T-cell (primary cell): ENCODE measurements at places on chromosomes 12 and 14.

DNA sequence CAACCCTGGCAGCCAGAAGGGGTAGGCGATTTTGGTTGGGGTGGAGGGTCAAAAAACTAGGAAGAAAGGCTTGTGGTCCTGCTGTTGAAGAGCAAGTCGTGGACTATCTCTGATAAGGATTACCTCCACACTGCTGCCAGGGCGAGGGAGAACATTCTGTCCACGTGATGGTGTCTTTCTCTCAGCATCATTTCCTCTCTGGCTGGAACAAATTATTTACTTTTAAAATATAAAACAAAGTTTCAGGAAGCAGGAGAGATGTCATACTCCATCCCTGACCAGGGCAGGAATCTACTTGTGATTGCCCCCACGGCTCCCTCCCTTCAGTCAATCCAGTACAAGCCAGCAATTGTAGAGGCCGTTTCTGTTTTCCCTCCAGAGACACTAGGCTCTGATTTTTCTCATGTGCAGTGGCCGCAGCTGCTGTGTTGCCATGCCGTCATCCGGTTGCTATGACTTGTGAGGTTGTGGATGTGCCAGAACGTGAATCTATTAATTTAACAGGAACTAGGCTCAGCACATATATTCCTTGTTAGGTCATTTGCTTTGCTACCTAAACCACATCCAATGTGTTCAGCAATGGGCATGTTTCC is 61.5 kb upstream of the PTGR2 start:
- peaks cover 30% of the 10 kb centered on the region for H3K4me1 ChIP-seq
- H3K4me3 ChIP-seq = no peak overlapping the region
- H3K36me3 ChIP-seq = no peaks in the 10 kb centered on the region
- no peak for DNase-seq

- no peaks in the 10 kb centered on the region for H3K4me1 ChIP-seq
- H3K27me3 ChIP-seq = no peaks in the 10 kb centered on the region
- no peak for DNase-seq
Observed at GRCh38 chr12:64997858-64998257, 123.2 kb downstream of the WIF1 start.

DNA sequence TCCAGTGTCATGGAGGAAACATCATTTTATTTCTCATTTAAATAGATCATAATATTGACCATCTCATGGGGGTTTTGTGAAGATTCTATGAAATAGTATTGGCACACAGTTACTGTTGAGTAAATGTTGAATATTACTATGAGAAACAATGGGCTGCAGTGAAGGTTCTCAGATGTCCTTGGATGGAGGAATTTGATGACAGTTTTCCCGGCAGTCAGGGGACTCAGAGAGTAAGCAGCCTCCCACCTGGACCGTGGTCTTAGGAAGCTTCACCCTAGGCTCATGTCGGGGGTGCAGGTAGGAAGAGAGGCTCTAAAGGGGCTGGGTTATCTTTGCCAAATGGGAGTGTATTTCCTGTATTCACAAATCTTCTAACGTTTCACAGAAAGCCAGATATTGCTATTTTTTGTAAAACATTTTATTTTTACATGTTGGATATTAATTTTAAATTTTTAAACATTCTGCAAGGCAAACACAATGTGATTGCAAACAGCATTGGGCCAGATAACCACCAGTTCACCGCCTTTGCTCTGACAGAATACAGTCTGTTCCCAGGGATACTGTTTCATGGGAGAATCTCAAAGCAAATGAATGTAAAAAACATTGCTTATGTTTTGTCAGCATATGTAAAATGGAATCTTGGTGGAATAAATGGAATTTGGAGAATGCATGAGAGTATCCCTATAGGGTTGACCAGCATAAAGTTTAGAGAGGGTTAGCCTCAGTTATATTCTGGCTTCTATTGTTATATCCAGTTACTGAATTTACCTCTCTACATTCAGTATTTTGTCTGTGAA is 380.8 kb upstream of the TMEM132C start:
- no peak for DNase-seq
- H3K27ac ChIP-seq = no peak overlapping the region
- H3K4me3 ChIP-seq = no peak overlapping the region
- no peaks in the 10 kb centered on the region for H3K4me1 ChIP-seq

DNA sequence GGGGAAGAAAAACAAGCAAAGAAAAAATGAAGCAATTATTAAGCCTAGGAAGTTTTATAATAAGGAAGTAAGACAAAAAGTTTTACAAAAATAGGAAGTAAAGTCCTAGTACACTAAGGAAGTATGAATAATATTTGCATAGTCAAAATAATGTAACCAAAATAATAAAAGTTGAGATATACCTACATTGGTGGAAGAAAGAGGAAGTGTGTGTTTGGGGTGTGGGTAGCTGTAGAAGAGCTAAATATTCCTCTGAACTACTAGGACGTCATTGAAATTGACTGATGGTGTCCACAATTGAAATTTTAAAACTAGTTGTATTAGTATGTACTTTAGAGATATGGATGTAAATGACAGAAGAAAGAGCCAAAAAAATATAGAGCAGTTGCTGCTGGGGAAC is 228.4 kb upstream of the OTX2 start:
- H3K27me3 ChIP-seq = no peaks in the 10 kb centered on the region
- no peak overlapping the region for H3K27ac ChIP-seq
- no peak for DNase-seq

- H3K4me3 ChIP-seq = no peak overlapping the region
- DNase-seq = no peak
- no peak overlapping the region for H3K27ac ChIP-seq
- no peaks in the 10 kb centered on the region for H3K4me1 ChIP-seq
- peaks cover 12% of the 10 kb centered on the region for H3K27me3 ChIP-seq
Observed at GRCh38 chr14:103862393-103862782, 15.0 kb upstream of the PPP1R13B start.

DNA sequence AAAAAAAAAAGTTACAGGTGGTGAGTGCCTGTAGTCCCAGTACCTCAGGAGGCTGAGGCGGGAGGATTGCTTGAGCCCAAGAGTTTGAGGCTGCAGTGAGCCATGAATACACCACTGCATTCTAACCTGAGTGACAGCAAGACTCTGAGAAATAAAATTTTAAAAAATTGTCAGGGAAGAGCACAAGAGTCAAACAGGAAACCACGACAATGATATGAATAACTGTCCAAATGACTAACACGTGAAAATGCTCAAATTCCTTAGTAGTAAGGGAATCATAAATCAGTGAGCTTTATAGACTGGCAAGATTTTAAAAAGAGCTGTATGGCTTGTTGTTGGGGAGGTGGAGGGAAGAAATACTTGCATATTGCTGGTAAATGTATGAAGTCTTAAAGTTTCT is 12.9 kb upstream of the ASPG start:
- H3K36me3 ChIP-seq = no peaks in the 10 kb centered on the region
- no peak for DNase-seq
- H3K4me1 ChIP-seq = no peaks in the 10 kb centered on the region
- H3K4me3 ChIP-seq = no peak overlapping the region
- peaks cover 28% of the 10 kb centered on the region for H3K27me3 ChIP-seq
- no peak overlapping the region for H3K27ac ChIP-seq

GRCh38 chr12:61452076-61452475 is 808.1 kb upstream of the USP15 start:
- H3K27me3 ChIP-seq = no peaks in the 10 kb centered on the region
- DNase-seq = no peak
- H3K4me3 ChIP-seq = no peak overlapping the region
- H3K27ac ChIP-seq = no peak overlapping the region

DNA sequence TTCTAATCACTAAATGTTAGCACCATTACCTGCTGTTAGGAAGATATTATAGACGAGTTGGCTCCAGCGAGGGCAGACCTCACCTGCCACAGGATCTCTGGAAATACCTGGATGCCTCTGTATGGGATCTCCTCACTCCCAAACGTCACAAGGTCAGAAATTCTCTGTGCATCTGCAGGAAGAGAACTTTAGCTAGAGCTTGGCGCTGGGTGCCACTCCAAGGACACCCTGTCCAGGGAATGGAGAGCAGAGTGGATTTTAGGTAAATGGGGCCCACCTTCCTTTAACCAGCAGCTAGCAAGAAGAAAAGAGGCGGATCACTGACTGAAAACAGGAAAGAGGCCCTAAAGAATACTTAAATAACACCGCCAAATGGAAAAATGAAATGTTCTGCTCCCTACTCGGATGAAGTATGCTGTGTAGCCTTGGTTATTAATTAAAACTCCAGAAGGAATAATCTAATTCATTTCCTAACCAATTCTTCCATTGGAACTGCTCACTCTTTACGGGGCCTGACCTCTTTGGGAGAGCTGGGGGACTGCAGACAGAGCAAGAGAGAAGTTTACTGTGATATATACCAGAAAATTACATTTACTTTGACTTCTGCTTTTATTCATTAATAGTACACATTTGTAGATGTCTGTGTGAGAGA is 4.2 kb upstream of the FOXG1 start:
- H3K27me3 ChIP-seq = peaks cover 55% of the 10 kb centered on the region
- H3K27ac ChIP-seq = no peak overlapping the region
- H3K36me3 ChIP-seq = no peaks in the 10 kb centered on the region
- H3K4me1 ChIP-seq = peaks cover 11% of the 10 kb centered on the region
- DNase-seq = no peak
- no peak overlapping the region for H3K4me3 ChIP-seq

GRCh38 chr12:56333197-56333678 is 562 bp downstream of the PAN2 start:
- peak overlapping the region; percentile 88 for H3K4me3 ChIP-seq
- no peaks in the 10 kb centered on the region for H3K27me3 ChIP-seq
- H3K4me1 ChIP-seq = peaks cover 9% of the 10 kb centered on the region
- DNase-seq = peak; percentile 15
- H3K27ac ChIP-seq = peak overlapping the region; percentile 98
- H3K36me3 ChIP-seq = peaks cover 3% of the 10 kb centered on the region

- no peak overlapping the region for H3K27ac ChIP-seq
- DNase-seq = no peak
- H3K27me3 ChIP-seq = peaks cover 78% of the 10 kb centered on the region
- no peak overlapping the region for H3K4me3 ChIP-seq
- H3K4me1 ChIP-seq = no peaks in the 10 kb centered on the region
Observed at GRCh38 chr12:114701104-114701414, 17.1 kb upstream of the TBX3 start.

DNA sequence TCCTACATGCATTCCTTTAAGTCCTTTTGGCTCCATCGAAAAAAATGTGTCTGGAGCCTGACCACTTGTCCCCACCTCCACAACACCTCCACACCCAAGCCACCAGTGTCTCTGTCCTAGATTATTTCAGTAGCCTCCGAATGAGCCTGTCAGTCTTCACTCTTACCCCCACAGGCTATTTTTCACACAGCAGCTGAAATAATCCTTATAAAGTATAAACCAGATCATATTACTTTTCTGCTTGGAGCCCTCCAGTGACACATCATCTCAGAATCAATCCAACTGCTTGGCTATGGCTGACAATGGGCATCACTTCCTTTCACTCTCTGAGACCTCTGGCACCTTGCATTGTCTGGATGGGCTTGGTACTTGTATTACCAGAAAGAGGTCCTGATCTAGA is 44.9 kb downstream of the BBS10 start:
- no peaks in the 10 kb centered on the region for H3K4me1 ChIP-seq
- no peak overlapping the region for H3K27ac ChIP-seq
- DNase-seq = no peak
- no peaks in the 10 kb centered on the region for H3K27me3 ChIP-seq
- H3K4me3 ChIP-seq = no peak overlapping the region

GRCh38 chr14:105224845-105225570 is 23.3 kb upstream of the BTBD6 start:
- no peak for DNase-seq
- no peak overlapping the region for H3K4me3 ChIP-seq
- no peak overlapping the region for H3K27ac ChIP-seq

DNA sequence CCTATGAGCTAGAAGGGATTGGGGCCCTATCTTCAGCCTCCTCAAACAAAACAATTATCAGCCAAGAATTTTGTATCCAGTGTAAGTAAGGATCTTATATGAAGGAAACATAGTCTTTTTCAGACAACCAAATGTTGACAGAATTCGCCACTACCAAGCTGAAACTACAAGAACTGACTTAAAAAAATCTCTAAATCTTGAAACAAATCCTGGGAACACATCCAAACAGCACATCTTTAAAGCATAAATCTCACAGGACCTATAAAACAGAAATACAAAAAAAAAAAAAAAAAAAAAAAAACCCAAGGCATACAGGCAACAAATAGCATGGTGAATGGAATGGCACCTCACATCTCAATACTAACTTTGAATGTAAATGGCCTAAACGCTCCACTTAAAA is 41.3 kb upstream of the LMNTD1 start:
- DNase-seq = no peak
- H3K36me3 ChIP-seq = no peaks in the 10 kb centered on the region
- H3K4me3 ChIP-seq = no peak overlapping the region
- H3K27me3 ChIP-seq = no peaks in the 10 kb centered on the region
- H3K27ac ChIP-seq = no peak overlapping the region
- H3K4me1 ChIP-seq = peaks cover 23% of the 10 kb centered on the region

- no peak overlapping the region for H3K27ac ChIP-seq
- H3K4me1 ChIP-seq = no peaks in the 10 kb centered on the region
- no peak overlapping the region for H3K4me3 ChIP-seq
- no peaks in the 10 kb centered on the region for H3K36me3 ChIP-seq
- DNase-seq = no peak
Observed at GRCh38 chr12:103348935-103349334, 146.8 kb downstream of the C12orf42 start.

- H3K27ac ChIP-seq = no peak overlapping the region
- H3K4me3 ChIP-seq = no peak overlapping the region
- no peak for DNase-seq
- peaks cover 85% of the 10 kb centered on the region for H3K27me3 ChIP-seq
- H3K36me3 ChIP-seq = no peaks in the 10 kb centered on the region
- H3K4me1 ChIP-seq = peaks cover 10% of the 10 kb centered on the region
Observed at GRCh38 chr12:54587315-54587873, 1.1 kb downstream of the PPP1R1A start.

DNA sequence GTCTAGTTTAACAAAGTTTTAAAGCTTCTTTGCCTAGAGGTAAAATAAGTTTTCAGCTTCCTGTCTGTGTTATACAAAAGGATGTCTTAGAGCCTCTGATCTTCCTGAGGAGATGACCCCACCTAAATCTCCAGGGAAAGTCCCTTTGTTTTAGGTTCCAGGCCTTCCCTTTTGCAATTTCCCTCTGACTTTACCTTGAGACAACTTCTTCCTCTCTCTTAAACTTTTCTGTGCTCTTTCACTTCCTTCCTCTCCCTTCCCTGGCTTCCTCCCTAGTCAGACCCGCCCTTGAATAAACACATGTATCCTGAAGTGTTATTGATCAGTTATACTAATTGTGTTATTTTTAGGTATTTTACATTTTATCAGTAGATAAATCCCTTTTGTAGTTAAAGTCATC is 134.8 kb downstream of the DYRK2 start:
- H3K4me3 ChIP-seq = no peak overlapping the region
- DNase-seq = no peak
- no peak overlapping the region for H3K27ac ChIP-seq
- no peaks in the 10 kb centered on the region for H3K36me3 ChIP-seq
- H3K27me3 ChIP-seq = no peaks in the 10 kb centered on the region

DNA sequence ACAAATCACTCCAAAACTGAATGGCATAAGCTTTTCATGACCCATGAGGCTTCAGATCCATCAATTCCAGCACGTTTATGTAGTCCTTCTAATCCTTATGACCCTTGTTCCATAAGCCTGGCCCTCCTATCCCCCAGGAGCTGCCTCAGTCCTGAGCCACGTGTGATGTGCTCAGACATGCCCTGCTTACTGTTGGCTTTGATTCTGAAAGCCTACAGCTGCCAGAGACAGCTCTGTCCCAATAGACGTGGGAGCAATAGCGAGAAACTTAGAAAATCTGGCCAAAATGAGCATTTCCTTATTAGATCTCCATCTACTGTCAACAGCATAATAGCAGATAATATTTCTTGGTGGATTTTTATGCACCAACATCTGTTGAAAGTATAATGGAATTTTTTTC is 33.2 kb downstream of the DUSP6 start:
- H3K4me1 ChIP-seq = no peaks in the 10 kb centered on the region
- no peak for DNase-seq
- no peaks in the 10 kb centered on the region for H3K27me3 ChIP-seq
- no peak overlapping the region for H3K4me3 ChIP-seq
